ENCODE measurements at places on chromosomes 1 and 21.

DNA sequence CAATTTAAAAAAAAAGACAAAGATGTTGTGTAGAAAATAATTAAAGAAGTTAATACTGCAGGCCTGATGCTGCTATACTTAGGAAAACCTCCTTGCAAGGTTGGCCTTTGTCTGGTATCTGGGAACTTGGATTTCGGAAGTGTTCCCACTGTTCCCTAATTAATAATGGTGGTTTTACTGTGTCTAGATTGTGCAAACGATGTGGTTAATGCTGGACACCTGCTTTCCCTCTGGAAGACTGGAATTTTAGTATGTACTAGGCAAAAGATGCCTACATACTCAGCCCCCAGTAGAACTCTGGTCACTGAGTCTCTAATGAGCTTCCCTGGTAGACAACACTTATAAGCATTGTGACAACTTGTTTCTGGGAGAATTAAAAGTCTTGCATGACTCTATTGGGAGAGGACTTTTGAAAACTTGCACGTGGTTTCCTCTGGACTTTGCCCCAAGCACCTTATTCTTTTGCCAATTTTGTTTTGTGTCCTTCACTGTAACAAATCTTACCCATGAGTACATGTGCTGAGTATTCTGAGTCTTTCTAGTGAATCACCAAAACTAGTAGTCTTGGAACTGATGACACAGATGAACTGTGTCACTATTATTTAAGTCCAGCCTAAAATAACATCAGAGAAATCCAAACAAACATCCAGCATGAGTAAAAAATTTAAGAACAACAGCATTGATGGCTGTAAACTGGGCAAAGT is 40.4 kb downstream of the LIN9 start:
- no peak for DNase-seq

- no peak for DNase-seq
Observed at GRCh38 chr21:37921091-37921490, 4.8 kb upstream of the KCNJ6 start.

DNA sequence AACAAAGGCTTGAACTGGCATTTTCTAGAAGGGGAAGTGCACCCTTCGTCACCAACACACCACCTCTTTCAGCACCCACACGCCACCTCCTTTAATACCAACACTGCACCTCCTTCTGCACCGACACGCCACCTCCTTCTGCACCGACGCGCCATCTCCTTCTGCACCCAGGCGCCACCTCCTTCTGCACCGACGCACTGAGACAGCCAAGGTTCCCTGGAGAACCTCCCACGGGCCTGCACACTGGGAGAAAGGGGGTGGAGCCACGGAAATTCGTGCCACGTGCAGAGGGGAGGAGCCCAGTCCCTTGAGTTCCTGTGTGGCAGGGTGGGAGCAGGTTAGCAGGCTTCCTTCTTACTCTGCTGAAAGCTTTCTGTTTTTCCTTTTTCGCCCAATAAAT is 327.9 kb upstream of the C1orf174 start:
- DNase-seq = no peak

DNA sequence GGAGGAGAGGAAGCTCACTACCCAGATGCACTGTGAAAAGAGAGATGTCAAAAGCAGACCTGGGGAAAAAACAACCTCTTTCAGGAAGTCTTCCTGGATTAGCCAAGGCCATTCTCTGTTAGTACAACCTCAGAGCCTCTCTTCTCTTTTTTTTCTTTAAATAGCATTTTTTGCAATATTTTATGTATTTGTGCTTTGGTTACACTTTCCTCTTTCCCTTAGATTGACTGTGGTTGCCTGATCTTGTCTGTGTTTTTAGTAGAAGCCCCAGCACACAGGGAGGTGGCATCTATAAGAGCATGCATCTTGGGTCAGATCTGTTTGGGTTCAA is 18.8 kb downstream of the SLC26A9 start:
- DNase-seq = no peak

DNA sequence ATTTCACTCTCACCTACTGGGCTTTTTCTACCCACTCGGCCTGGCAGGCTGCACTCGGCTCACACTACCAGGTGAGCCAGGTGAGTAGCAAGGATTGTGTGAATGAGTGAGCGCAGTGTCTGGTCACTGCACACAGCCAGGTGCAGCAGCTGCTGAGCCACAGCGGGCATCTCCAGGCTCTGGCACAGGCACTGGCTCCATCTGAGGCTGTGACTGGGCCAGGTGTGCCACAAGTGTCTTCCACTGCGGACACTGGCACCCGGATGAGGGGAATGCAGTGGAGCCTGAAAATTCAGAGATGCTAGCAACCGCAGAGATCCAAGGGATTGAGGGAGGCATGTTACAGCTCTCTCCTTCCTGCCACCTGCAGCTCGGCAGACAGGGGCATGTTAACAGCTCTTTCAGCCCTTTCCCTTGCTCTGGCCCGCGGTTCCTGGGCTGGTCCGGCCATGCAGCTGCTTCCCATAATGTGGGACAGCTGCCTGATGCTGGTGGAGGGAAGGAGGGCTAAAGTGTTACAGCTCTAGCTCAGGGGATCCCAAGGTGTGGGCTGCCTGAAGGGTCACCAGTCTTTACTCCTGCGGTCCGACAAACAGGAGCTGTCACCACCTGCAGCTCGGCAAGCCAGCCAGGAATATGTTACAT is 1038.3 kb downstream of the AMY1C start:
- DNase-seq = no peak

DNA sequence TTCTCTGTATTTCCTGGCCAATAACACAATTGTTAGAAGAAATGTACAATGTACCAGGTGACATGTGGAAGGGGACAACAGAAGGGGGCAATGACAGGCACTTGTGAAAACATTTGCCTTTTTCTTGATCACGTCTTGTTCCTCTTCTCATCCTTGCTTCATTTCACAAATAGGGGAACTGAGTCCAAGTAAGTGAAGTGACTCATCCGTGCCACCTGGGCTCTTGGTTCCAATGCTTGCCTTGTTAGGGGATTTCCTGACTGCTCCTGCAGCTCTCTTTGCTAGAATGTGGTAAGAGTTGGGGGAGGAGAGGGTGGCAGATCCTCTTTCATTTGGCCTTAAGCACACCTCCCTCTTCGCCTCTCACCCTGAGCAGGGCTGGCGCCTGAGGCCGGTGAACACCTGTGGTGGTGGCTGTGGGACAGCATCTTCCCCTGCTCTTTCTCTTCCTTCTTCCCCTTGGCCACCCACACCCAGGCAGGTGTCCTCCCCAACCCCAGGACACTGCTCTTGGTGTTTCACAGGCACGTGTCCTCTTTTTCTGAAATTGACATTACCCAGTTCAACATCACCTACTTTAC is 2.2 kb upstream of the RHEX start:
- DNase-seq = peak; percentile 83

DNA sequence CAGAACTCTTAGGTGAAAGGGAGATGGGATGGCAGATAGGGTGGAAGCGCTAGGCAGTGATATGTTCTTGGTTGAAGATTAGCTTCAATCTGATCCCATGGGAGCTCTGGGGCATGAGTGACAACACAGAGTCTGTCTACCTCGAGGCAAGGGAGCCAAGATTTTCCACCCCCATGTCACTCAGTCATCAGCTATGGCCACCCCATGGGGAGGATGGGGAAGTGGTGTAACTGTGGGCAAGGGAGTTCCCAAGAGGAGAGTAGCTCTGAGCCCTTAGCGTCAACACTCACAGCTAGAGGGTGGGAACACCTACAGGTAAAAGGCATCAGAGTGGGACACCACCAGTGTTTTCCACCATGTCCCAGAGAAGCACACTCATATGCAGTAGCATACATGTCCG is 30.3 kb upstream of the C1QA start:
- no peak for DNase-seq

GRCh38 chr1:27872802-27873551 is 633 bp downstream of the THEMIS2 start:
- DNase-seq = no peak

GRCh38 chr1:102098536-102098935 is 101.8 kb upstream of the OLFM3 start:
- DNase-seq = no peak

DNA sequence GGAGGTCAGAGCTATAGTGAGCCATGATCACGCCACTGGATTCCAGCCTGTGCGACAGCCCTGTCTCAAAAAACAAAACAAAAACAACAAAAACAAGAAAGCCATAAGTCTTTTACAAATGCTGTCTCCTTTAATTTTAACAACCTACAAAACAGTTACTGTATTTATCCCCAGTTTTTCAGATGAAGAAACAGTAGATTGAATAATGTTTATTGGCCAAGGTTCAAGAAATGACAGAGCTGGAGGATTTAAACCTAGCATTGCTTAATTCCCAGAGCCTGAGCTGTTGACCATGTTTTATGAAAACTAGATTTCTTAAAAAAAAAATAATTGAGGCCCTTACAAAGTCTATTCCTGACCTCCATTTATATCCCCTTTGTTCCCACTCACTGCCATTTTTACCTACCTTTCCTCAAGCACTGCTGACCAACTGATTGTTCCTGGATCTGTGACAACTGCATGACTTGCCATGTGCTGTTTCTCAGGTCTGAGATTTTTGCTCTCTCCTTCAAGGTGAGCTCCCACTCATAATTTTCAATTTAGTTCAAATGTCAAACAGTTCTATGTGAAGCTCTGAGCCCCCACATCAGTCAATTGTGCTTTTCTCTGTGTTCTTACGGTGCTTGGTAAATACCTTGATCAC is 140.8 kb downstream of the CHRM3 start:
- DNase-seq = no peak

DNA sequence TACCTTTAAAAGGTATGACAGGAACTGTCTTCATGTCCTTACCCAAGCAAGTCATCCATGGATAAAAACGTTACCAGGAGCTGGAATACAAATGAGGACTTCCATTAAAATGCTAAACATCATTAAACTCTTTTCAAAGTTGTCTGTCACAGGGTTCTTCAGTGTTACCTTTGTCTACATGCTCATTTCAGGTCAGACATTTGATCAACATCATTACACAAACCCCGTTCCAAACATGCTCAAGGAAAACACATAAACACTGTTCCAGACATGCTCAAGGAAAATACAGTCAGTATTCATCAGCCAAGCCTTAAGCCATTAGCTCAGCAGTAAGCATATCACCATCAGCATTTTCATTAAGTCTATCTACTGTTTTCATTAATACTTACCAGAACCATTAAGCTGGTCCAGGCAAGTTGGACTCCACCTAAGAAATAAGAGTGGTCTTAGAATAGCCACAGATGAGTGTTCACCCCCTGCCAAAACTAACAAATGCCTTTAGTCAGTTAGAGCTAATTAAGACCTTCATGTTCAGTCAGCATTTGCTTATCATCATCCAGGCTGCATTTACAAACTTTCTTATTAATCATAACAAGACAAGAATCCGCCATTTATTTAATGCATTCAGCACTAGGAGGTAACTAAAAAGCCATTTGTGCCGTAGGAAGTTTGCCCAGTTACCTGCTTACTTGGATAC is 2.2 kb downstream of the GAS5 start:
- DNase-seq = no peak

DNA sequence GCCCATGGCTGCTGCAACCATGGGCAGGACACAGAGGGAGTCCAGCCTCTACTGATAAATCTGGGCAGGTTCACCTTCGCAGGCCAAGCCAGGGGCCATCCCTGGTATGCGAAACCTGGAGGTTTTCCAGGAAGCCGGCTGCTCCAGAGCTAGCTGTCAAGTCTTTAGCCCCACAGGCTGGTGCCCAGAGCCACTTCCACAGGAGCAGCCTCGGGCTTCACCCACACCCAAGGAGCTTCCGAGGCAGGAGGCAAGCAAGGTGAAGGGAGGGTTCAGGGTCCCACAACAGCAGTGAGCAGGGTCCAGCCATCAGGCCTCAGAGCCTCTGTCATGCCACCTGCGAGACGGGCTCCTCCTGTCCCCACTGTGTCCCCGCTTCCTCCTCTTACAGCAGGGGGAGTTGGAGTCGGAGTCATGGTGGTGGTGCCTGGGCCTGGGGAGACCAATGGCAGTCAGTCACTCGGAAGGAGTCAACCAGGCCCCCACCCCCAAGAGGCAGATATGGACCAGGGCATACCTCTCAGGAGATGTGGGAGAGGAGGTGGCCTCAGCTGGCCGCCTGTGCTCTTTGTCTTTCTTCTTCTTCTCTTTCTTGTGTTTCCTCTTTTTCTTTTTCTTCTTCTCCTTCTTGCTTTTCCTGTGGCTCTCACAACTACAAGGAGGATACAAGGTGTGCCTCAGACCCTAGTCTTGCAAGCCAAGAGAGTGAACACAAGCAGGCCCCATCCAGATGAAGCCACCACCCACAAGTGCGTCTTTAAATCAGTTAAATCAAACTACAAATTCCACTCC is 2.1 kb downstream of the C1orf35 start:
- no peak for DNase-seq

DNA sequence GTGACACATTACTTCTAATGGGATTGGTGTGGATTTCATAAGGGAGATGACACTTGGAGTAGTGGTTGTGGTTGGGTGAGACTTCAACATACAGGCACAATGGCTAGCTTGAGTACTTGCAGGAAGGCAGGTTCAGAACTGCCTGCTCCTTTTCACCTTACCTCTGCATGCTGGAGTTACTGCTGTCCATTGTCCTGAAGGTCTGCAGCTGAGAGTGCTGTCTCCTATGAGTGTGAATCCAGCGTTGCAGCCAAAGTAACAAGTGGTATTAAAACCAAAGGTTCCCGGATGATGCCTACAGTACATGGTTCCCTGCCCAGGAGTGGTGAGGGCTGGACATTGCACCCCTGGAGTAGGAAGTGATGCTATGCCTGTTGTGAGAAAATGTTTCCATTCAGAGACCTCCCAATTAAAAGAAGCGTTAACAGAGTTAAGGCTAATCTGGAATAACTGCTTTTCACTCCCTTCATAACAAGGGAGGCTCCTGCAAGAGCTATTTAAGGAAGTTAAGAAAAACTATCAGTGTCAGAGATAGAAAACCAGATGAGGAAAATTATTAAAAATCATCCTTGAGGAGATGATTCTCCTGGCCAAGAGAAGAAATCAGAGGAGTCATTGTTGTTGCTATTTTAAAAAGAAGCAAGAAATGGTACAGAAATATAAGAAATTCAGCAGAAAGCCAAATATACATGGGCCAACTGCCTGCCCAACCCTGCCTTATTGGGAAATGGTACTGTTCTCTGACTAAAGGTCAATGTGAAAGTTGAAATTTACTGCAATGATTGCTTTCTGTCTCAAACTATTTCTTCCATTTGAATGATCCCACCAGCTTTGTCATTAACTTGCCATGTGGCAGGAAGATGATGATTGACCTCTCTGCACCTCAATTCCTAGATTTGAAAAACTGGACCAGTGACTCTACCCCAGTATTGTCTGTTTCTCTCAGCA is 9.8 kb upstream of the F5 start:
- DNase-seq = peak; percentile 29

DNA sequence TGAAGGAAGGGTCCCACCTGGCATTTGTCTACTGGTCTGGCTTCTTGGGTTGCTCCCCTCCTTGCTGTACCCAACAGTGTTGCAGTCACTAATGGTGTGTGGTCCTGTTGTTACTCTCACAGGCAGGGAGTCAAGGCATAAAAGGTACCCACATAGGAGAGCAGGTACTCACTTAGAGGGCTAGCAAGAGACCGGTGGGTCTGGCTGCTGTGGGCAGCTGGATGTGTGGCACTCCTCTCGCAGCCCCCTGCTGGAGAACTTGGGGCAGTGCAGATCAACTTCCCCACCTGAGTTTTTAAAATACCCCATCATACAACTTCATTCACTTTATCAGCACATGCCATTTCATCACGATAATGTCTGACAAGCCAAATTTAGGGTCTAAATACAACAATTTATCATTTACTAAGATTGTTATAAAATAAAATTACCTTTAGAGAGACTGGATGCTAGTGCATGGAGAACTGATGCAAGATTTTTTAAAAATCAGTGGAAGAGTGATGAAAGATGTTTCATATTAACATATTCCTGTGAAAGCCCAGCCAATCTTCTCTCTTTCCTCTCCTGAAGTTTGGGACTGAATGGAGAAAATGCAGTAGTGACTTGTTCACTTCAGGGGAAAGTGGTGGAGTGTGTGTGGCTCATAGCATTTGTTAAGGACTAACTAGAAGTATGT is 42.8 kb downstream of the ACP6 start:
- DNase-seq = peak; percentile 54

Data from CD4-positive, CD25-positive, alpha-beta regulatory T cell (primary cell).